Spinal cord (tissue), 10 donors: ENCODE measurements at places on chromosomes 13 and 19. TPM values are rescaled to one million over a fixed set of nuclear protein-coding genes. Genes with fewer than 3 reads are reported as not detected.
A peak's percentile ranks its signal among the peaks of the same experiment; 100 is the strongest.

DNA sequence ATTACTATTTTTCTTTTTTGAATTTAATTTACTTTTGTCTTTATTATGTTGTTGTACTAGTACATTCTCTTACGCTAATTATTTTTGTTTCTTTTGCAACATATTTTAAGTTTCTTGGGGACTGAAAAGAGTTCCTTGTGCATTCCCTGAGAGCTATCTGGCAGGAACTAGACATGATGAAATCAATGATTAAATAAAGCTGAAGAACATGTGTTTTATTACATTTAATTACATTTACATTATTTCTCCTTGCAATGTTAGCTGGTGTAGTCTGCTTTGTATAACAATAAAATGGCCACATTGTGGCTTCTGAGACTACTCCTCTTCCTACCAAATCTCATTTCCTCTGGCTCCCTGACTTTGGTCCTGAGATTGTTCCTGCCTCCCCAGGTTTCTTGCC is 244.9 kb downstream of the NDFIP2 start:
- H3K27me3 ChIP-seq = no peaks in the 10 kb centered on the region
- DNase-seq = no peak
- no peak overlapping the region for H3K27ac ChIP-seq
- no peaks in the 10 kb centered on the region for H3K4me1 ChIP-seq

Gene KLF1
- total RNA-seq = 2.1 TPM

GRCh38 chr19:2239771-2240770 is 3.4 kb downstream of the SF3A2 start:
- peaks cover 54% of the 10 kb centered on the region for H3K36me3 ChIP-seq
- peaks cover 59% of the 10 kb centered on the region for H3K4me1 ChIP-seq
- no peak for DNase-seq
- peak overlapping the region; percentile 69 for H3K27ac ChIP-seq

Gene MLNR
- total RNA-seq = not detected

Gene MEIOSIN
- not detected for total RNA-seq

DNA sequence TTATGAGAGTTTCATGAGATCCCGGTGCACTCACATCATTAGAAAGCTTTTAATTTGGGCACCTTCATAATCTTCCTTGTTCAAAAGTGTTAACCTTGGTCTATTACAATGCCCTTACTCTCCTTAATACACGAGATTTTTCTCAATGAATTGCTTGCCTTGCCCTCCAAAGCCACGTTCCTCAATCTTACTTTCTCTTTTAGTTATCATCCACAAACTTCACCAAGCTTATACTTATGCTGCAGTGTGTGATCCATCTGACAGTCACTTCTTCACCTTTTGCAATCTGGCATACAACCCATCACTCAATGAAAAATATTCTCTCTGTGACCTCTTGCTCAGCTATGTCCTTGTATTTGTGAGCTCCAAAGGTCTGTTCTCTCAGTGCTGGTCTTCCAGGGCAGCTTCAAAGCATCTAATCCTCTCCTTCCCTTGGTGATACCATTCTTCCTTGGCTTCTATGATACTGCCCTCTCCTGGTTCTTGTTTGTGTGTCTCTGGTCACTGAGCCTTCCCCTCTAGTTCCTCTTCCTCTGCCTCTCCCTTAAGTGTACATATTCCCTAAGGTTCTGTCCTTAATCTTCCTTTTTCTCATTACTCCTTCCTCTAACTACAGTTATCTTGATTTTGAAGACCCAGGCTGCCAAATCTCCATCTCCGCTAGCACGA is 202.2 kb upstream of the STARD13 start:
- no peak overlapping the region for H3K27ac ChIP-seq
- DNase-seq = no peak
- peaks cover 5% of the 10 kb centered on the region for H3K4me1 ChIP-seq
- no peaks in the 10 kb centered on the region for H3K27me3 ChIP-seq
- H3K4me3 ChIP-seq = no peak overlapping the region

Gene KIR3DL2
- total RNA-seq = not detected

- H3K4me1 ChIP-seq = no peaks in the 10 kb centered on the region
- H3K36me3 ChIP-seq = no peaks in the 10 kb centered on the region
- no peak overlapping the region for H3K27ac ChIP-seq
- no peak for DNase-seq
- H3K27me3 ChIP-seq = no peaks in the 10 kb centered on the region
Measured at GRCh38 chr13:111047326-111047725, 67.8 kb upstream of the ARHGEF7 start.
